ENCODE measurements at places on chromosomes 6 and 20.

DNA sequence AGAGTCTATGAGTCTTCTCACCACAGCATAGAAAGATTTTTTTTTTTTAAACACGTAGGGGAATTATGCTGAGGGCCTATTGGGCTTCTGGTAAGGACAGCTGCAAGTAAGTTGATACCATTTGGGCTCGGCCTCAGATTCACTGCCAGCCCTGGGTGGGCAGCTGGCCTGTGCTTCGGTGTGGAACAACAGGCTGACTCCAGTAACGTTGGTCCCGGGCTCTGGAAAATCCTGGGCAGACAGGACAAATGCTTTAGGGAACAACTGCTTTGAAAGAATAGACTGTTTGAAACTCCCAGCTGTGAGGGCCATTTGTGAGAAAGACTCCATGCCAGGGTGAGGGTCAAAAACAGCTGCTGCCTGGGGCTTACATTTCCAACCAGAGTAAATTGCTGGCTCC, 366.5 kb downstream of the QKI start:
- DNase-seq, result no peak

- DNase-seq, result no peak
Observed at GRCh38 chr6:73362358-73362757, at the start of gene KHDC3L. KHDC3L (plus strand) TSS chr6:73362658; CDS start chr6:73362730, 72 bp downstream.

DNA sequence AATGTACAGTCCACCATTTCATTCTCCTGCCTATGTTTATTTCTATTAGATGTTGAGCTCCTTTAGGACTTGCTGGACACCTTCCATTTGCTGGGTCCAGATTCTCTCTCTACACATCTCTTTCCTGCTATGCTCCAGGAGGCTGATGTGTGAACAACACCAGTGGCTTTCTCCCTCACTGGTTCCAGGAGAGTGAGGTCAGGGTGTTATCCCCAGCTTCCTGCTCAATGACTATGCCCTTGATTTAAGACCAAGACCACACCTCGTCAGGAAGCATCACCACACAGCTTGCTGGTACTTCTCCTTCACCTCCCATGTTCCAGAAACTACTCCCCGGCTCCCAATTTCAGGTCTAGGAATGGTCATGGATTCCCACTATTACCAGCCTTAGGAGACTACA, 31.3 kb upstream of the E2F3 start:
- DNase-seq, result no peak

GRCh38 chr20:56249244-56249955, 868 bp downstream of the MC3R start:
- DNase-seq, result no peak

GRCh38 chr6:75759207-75759606, 10.2 kb downstream of the MYO6 start:
- no peak for DNase-seq

DNA sequence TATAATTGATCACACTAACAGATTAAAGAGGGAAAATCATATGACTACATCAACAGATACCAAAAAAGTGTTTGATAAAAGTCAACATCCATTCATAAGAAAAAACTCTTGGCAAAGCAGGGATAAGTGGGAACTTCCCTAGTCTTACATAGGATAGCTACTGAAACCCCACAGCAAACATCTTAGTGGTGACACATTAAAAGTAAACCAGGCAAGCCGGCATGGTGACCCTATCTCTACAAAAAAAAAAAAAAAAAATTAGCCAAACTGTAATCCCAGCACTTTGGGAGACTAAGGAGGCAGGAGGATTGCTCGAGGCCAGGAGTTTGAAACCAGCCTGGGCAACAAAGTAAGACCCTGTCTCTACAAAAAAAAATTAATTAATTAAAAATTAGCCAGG, 13.8 kb upstream of the CCND3 start:
- no peak for DNase-seq

GRCh38 chr20:10540636-10541493, 105.8 kb downstream of the SLX4IP start:
- no peak for DNase-seq

DNA sequence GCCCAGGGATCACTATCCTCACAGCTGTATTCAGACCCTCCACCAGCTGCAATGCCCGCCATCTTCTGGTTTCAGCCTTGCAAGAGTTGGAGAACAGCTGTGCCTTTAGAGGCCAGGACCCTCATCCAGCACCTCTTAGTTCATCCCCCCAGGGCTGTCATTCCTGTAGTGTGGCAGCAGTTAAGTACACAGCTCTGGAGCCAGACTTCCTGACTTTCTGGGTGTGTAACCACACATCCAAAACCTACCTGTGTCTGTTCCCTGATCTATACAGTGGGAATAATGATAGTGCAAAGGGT, 452 bp upstream of the TREM2 start:
- DNase-seq, result no peak

DNA sequence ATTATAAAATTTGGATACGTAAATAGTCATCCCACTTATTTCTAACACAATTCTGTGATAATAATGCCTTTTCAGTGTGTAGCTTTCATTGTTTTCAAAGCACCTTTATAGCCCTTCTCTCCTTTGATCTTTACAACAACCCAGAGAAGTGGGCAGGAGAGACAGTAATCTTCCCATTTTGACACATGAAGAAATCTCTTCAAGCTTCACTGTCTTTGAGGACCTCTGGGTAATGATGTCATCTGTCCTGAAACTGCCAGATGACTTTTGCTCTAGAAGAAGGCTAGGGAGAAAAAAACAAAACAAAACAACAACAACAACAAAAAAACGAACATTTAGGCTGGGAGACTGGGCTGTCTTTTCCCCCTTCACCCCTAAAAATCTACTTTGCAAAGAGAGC, 203.0 kb downstream of the KCNQ5 start:
- no peak for DNase-seq

DNA sequence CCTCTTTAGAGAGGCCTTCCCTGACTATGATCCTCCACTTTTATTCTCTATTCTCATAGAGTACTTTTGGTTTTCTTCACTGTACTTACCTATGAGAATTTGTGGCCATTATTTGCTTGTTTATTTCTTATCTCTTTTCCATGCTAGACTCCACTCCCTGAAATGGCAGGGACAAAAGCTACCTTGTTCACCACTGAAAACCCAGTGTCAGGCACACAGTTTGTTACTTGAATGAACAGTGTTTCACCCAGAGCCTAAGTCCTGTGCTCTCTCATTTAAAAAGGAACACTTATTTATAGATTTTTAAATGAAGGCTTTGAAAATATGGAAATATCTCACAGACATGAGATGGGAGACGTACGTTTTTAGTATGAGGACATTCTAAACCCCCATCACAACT, 47.7 kb upstream of the ENPP5 start:
- DNase-seq, result no peak

GRCh38 chr6:4581468-4582385, 194.5 kb upstream of the CDYL start:
- DNase-seq, result no peak

- DNase-seq, result no peak
Observed at GRCh38 chr6:92806254-92806653, 613.1 kb downstream of the EPHA7 start.

GRCh38 chr20:58997141-58997770, 9.8 kb downstream of the CTSZ start:
- no peak for DNase-seq

DNA sequence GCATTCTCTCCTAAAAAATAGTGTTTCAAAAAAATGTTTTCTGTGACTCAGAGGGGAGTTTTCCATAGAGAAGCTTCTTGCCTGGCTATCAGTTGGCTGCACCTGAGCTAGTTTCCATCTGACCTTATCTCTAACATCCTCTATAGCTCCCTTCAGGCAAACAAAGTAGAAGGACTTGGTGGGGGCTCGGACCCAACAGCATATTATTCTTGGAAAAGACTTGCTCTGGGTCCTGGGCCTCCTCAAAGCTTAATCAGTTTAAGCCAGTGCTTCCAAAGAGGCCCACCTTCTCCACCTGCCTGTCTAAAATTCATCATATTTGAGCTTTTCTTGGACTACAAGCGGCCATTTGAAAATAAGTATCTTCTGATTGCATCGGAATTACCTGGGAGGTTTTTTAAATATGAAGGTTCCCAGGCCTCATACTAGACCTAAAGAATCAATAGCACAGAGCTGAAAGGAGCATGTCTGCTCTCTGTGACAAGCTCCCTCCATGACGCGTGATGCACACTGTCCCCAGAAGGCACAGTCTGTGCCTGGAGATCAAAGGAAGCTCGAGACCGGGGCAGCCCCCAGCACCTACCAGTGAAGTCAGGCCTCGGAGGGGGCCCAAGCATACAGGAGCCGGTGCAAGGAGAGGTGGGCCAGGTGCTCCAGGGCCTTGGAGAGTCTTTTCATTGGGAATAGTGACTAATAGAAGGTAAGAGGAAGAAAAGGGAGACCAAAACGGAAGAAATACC, 80.6 kb upstream of the HIVEP1 start:
- no peak for DNase-seq

GRCh38 chr6:97262676-97263075, 20.3 kb downstream of the MMS22L start:
- DNase-seq, result no peak

- no peak for DNase-seq
Observed at GRCh38 chr6:9583753-9584352, 831.0 kb downstream of the TFAP2A start.

DNA sequence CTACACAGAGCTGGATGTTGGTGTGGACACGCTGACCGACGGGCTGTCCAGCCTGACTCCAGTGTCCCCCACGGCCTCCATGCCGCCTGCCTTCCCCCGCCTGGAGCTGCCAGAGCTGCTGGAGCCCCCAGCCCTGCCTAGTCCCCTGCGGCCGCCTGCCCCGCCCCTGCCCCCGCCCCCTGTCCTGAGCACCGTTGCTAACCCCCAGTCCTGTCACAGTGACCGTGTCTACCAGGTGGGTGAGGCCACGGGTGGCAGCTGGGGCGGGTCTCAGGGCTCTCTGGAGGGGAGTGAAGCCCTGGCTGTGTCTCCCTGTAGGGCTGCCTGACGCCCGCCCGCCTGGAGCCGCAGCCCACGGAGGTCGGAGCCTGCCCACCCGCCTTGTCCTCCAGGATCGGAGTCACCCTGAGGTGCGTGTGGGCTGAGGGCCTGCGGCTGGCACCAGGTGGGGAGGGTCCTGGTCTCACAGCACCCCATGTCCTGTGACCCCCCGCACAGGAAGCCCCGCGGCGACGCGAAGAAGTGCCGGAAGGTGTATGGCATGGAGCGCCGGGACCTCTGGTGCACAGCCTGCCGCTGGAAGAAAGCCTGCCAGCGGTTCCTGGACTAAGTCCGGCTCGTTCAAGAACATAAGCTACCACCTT, 2.9 kb downstream of the SLC2A4RG start:
- no peak for DNase-seq

GRCh38 chr6:27139756-27140579, 107.5 kb upstream of the PRSS16 start:
- DNase-seq, result no peak

- DNase-seq, result no peak
Observed at GRCh38 chr6:94089941-94090340, 670.6 kb upstream of the EPHA7 start.

GRCh38 chr20:48019496-48019895, 234.2 kb upstream of the SULF2 start:
- DNase-seq, result no peak

DNA sequence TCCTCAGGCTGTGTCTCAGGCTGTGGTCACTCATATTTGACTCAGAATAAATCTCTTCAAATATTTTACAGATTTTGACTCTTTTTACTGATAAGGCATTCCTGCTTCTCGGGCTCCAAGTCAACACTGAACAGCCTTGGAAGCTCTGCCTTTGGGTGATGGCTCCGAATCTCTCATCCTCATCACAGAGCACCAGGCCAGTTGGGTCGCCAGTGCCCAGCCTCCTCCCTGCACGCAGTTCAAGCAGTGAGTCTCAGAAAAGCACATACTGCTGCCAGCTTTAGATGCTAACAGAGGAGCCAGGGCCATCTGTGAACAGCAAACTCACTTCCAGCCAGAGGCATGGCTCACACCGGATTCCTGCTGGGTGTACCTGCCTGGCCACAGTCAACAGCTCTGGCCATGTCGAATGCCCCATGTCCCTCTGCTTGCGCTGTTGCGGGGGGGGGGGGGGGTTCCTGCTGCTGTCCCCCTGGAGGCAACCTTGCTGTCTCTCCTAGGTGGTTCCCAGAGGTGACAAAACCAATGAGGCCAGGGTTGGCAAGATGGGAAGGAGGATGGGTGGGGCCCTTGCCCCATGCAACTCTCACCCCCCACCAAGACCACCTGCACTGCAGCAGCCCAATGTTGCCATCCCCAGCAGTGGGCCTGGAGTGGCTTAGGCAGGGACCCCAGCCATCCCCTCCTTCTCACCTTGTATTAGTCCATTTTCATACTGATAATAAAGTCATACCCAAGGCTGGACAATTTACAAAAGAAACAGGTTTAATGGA, 248.8 kb downstream of the ERMARD start:
- DNase-seq, result no peak

DNA sequence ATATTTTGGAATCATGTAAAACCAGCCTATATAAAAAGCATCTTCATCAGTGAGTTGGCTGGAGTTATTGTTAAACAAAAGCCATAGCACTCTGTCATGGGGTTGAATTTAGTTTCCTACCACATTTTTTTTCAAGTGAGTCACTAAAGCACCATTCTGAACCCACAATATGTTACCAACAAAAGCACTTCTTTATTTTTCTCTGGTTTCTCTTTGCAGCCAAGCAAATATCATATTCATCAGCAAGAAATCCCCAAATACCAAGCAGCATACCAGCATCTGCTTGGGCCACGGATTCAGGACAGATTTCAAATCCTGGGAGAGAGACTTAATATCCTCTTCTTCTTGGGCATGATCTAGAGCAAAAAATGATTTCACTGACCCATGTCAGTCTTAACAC, 441.4 kb downstream of the BCKDHB start:
- DNase-seq, result no peak

DNA sequence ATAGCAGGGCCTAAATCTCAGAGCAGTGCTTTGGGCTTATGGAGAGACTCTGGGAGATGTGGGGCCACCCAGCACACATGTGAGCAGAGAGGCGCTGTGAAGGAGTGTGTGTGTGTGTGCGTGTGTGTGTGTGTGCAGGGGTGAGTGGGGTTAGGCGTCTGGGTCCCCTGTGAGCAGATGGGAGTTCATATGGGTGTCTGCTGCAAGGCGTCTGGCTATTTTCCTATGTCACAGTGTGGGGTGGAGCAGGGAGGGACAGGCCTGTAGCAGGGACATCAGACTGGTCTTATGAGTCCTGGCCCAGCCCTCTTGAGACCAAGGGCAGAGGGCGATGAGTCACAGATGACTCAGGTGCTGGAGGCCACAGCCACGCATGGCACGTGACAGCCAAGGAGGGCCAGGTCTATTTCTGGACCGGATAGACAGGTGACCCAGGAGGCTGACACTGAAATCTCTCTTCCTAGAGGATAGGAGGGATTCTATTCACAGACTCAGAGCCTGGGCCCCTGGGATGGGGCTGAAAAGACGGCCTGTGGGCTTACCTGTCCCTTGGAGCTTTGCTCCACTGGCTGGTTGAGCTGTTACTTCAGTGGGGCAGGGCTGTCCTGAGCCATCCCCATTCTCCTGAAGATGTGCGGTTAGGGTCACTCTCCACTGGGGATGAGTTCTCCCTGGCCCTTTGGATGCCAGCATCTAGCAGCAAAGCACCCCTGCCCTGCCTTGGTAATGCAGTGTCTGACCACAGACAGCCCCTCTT, 28.9 kb downstream of the VEGFA start:
- DNase-seq, result no peak

- no peak for DNase-seq
Observed at GRCh38 chr6:134816780-134817179, 133.1 kb downstream of the ALDH8A1 start.
